T follicular helper cell (primary cell): ENCODE measurements at places on chromosomes 7 and 10.

GRCh38 chr7:157129907-157130460 lies 8.7 kb upstream of the UBE3C start:
- DNase-seq: no peak

DNA sequence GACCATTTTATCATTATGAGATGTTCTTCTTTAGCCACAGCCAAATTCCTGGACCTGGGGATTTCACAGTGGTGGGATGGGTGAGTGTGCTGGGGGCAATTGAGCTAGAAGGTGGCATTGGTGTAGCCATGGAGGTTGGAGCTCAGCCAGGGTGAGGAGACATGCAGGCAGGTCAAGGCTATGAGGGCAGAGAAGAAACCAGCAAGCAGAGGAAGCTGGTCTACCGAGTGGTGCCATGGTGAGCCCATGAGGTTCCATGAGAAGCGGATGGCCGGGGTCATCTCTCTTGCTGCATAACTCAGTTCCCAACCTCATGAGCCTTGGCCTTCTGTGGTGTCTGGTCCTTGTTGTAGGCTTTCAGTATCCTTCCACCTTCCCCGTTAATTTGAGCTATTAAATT lies 91.4 kb downstream of the CARD11 start:
- DNase-seq: no peak

- no peak for DNase-seq
Observed at GRCh38 chr10:125264757-125265578, 104.6 kb upstream of the CTBP2 start.

DNA sequence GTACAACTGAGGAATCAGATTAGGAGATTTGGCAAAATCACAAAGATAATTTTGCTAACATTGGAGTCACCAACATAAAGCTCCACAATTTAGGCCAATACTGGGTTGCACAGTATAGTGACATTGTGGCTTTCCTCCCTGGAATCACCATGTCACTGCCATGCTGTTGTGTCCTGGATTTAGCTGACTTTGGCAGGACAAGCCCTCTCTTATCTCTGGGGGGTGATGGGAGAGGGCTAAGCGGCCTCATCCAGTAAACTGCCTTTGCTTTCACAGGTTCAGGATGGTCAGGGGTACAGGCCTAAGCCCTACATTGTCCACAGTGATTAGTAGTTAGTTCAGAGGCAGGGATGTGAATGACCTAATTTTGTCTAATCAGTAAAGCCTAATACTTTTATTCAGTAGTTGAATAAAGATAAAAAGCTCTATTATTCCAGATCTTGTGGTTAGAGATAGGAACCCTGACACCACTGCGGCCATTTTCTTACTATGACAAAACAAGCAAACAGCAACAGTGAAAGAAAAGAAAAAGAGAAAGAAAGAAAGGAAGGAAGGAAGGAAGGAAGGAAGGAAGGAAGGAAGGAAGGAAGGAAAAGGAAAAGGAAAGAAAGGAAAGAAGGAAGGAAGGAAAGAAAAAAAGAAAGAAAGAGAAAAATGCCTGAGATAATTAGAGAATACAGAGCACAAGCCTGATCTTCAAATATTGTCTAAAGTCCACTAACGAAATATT lies 140.1 kb downstream of the ETV1 start:
- DNase-seq: no peak

DNA sequence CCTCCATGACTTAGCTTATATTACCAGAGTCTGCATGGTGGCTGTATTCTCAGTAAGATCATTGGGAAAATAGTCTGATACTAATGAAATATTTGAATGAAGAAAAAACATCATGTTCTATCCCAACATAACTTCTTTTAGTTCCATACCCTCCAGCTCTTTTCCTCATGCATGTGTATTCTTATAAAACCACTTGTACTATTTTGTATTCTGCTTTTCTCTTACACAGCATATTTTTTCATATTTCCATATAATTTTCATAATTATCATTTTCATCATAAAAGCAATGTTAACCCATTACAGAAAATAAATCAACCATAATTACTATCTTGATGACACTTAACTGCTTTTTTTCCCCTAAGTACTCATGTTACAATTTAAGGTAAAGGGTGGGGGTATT lies 371.2 kb upstream of the LRGUK start:
- no peak for DNase-seq

- DNase-seq: no peak
Observed at GRCh38 chr7:142733271-142733670, 16.0 kb upstream of the PRSS1 start.

DNA sequence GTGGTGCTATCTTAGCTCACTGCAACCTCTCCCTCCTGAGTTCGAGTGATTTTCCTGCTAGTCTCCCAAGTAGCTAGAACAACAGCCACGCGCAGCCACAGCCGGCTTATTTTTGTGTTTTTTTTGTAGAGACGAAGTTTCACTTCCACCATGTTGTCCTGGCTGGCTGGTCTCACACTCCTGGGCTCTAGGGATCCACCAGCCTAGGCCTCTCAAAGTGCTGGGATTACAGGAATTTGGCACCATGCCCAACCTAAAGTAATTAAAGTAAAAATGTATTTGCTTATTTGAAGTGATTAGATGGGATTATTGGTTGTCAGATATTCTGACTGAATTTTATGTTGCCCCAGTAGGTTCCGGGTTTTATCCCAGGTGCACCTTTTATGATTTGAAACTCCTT lies 22.7 kb downstream of the LUC7L2 start:
- no peak for DNase-seq

DNA sequence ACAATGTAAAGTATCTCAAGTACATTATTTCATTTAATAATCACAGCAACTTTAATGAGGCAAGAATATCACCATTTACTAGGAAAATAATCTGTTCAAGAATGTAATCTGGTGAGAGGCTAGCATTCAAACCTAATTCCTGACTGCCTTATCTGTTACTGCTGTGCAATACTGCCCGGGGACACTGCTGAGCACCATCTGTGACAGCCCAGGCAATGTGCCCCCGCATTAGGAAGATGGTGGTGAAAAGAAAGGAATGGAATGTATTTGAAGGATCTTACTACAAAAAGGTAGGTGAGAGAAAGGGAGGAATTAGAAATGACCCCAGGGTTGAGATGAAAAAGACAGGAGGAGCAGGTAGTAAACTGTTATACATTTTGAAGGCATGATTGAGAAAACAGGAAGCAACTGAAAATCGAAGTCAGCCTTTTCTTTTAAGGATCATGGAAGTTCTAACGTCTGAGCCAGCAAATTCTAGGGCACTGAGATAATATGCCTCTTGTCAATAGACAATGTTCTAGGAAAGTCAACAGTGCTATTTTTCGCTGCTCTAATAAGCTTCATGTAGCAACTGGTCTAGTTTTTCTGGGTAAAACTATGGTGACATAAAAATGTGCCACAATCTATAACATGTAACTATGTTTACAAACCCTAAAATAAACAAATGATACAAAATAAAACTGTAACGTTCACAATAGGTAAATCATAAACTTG lies 90.4 kb downstream of the ETV1 start:
- no peak for DNase-seq

- DNase-seq: no peak
Observed at GRCh38 chr10:97888641-97889262, 39.1 kb downstream of the GOLGA7B start.

DNA sequence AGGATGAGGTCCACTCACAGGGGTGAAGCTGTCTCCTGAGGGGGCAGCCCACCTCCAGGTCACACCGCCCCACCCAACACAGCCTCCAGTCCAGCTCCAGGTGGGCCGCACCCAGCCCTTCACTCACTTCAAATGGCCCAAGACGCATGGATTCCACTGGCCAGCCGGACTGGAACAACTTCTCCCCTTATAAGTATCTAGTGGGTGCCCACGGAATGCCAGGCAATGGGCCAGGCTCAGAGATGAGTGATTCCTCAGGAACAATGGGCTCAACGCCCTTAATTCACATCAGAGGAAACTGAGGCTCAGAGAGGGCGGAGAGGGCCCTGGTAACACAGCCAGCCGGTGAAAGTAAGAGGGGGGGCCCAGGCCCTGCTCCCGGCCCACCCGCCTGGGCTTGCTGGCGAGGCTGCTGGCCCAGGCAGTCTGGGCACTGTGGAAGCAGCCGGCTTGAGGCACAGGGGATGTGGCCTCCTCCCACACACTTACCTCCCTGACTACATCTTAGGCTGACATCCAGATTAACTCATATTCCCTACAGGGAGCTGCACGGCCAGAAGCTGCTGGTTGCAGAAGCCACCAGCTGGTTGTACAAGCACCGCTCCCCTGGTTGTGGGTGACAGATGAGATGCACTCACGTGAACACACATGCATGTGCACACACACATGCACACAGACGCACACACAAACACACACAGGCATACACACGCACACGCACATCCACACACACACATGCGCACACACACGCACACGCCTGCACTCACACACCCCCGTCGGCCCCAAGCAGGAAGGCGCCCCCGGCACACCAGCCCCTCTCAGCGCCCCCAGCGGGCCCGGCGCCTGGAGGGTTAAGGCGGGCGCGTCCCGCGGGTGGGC lies 1.0 kb upstream of the FAM20C start:
- DNase-seq: no peak

DNA sequence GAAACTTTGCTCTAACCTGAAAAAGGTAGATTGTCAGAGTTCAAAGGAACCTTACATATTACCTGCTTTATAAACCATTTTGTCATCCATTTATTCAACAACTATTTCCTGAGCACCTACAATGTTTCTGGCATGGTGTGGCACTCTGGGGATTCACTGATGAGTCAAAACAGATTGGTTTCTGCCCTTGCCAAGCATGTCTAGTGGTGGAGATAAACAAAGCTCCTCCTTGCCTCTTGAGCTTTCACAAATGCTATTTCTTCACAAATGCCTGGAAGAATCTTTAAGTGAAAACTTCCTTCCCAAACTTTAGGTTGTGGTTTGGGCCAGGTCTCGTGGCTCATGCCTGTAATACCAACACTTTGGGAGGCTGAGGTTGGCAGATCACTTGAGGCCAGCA lies 85.1 kb upstream of the RELN start:
- DNase-seq: no peak

- no peak for DNase-seq
Observed at GRCh38 chr7:14859267-14859666, 43.3 kb downstream of the DGKB start.

DNA sequence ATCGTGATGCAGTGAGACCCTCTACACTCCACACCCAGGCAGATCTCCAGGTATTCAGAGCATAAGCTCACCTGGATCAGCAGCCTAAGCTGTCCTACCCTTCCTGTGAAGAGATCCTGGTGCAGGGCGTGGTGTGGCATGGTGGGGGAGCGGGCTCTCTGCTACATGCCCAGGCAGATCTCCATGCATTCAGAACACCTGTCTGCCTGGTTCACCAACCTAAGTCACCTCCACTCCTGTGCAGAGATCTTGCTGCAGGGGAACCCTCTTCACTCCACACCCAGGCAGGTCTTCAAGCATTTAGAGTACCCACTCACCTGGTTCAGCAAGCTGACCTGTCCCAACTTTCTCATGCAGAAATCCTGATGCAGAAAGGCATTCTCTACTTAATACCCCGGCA lies 394.4 kb upstream of the SEMA3A start:
- DNase-seq: no peak

DNA sequence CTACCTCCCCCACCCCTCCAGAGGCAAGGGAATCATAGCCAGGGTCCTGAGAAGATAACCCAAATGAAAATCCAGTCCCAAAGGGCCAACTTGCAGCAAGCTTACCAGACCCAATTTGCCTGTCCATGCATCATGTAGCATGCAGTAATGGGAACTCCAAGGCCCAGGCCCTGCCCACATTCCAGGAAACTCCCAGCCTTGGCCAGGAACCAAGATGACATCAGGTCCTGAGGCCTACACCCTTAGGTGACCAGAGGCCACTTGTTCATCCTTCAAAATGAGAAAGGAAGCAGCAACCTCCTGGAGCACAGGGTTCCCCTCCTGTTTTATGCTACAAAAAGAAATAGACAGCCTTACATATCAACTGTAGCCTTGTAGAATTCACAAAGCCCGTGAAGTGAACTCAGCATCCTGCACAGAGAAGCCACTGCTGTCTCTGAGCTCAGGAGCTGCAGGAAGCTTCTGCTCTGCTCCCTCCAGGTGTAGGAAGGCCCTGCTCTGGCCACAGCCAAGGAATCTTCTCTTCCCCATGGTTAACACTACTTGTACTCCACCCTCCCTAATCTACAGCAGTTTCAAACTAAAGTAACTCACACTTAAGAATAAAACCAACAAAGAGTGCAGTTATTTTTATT lies 30.3 kb upstream of the GRB10 start:
- DNase-seq: no peak
